ENCODE measurements at places on chromosomes 11 and 22.

GRCh38 chr11:96097844-96098421, 174.0 kb upstream of the MTMR2 start:
- no peak for DNase-seq

DNA sequence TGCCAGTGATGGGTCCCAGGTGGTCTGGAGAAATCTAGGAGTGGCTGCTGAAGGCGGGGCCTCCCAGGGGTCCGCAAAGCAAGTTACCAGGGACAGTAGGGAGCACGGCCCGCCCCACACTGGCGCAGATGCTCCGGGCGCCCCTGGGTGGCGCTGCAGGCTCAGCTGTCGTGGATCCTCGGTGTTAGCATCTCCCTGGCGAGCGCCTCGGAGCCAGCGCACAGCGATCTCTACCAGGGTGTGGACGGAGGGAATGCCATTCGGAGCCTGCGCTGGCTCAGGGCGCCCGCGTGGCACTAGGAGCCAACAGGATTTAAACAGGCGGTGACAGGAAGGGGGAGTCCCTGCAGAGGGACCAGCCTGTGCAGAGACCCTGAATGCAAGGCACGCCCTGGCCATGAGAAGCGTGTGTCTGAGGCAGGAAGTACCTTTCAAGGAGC, 20.2 kb downstream of the FADS3 start:
- peak; percentile 91 for DNase-seq

- DNase-seq, result no peak
Measured at GRCh38 chr11:13343067-13343466, 65.5 kb downstream of the BMAL1 start.

GRCh38 chr11:2164861-2165555, 4.0 kb upstream of the INS start:
- DNase-seq, result peak; percentile 37

GRCh38 chr22:31431950-31432349, 32.5 kb downstream of the DRG1 start:
- DNase-seq, result no peak

DNA sequence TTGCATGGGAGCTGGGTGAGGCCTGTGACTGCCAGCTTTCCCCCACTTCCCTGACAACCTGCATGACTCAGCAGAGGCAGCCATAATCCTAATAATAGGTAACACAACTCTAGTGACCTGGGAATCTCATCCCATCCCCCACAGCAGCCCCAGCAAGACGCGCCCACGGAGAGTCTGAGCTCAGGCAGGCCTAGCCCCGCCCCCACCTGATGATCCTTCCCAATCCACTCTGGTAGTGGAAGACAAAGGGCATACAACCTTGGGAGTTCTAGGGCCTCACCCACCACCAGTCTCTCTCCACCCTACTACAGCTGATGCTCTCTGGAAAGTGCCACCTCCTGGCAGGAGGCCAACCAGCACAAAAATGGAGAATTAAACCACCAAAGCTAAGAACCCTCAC, 60.3 kb downstream of the CWF19L2 start:
- peak; percentile 56 for DNase-seq

DNA sequence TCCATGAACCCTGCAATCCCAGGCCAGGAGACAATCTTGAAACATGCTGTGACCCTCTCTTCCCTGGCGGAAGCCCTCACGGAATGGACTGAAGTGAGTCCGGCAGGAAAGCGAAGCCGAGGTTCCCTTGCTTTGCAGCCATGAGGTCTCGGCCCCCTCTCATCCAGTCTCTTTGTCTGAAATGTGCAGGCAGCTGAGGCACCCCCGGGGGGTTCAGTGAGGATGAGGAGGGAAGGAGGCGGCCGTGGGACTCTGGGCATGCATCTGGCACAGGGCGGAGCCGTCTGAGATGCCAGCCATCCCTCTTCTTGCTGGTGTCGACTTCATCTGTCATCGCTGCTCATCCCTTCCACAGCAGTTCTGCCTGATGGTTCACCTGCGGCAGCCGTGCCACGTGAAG, 1485.7 kb downstream of the BRD1 start:
- DNase-seq, result no peak

DNA sequence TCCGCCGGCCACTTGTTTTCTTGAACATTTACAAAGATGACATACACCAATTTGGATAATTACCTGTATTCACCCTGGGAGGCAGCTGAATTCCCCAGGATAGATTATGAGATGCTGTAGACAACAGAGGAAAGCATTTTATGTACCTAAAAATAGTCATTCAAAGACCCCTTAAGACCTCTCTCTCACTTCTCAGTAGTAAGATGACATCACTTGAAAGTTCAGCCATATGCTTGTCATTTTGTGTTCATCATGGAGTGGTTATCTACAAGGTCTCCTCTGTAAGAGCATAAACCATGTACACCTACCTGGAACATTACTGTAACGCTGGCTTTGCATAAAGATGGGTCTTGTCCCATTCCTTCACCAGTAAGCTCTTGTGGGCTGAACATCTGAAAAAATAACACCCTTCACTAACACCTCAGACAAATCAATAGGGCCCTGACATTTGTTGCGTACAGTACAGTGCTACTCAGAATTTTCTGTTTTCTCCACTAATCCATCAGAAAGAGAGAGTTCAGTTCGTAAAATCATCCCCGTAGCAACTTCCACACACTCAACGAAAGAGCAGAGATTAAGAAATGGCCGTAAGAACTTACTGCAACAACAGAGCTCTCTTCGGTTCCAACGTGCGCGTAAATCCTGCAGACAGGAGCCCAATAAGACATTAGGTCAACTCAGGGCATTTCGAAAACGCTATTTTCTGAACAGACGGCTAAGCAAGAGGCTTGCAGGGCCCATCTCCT, 15.6 kb upstream of the WDR74 start:
- peak; percentile 37 for DNase-seq

DNA sequence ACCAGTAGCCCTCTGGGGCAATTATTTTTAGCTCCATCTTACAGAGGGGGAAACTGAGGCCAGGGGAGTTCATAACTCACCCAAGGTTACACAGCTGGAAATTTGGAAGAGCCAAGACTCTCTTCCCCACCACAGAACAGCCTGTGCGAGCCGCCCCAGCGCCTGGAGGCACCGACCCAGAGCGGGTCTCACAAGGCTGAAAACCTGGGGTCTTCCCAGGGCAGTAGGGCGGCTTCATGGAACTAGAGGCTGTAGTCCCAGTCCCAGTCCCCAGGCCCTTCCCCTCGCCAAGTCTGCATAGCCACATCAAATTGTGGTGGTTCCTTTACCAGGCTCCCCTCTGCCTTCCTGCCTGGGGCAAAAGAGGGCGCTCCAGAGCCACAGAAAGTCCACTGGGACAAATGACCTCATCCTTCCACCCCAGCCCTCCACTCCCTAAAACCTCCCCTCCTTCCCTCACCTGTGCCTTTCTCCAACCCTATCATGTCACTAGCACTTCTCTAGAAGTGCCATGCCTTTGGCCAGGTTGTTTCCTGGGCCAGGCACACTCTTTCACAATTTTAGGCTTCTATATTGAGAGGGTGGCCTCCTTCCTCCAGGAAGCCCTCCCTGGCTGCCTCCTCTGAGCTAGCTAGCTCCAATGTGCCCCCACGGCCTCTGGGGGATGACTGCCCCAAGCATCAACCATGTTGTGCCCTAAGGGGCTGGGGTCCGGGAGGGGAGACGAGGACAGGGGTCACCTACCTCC, 15.2 kb upstream of the CDC42EP1 start:
- peak; percentile 55 for DNase-seq

- no peak for DNase-seq
Measured at GRCh38 chr11:108680271-108680670, 15.4 kb downstream of the DDX10 start.

GRCh38 chr11:80586464-80586863, 1145.6 kb upstream of the TENM4 start:
- DNase-seq, result no peak

DNA sequence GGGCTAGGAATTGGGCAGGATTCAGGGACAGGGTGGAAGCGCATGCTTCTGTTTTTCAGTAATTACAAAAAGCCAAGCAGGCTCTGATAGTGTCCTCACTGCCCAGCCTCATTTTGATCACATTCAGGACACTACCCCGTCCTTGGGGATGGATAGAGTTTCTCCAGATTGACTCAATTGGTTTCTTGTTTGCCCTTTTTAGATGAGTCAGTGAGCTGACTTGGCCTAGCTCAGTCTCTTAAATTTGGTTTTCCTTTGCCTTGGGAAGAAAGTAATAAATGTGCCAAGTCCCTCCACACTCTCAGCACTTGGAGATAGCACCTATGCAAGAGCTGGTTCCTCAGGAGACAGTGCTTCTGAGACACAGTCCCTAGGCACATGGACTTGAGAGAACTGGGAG, 25.5 kb downstream of the DKK3 start:
- no peak for DNase-seq

- DNase-seq, result no peak
Measured at GRCh38 chr11:56917708-56918400, 70.9 kb upstream of the OR5AK2 start.

DNA sequence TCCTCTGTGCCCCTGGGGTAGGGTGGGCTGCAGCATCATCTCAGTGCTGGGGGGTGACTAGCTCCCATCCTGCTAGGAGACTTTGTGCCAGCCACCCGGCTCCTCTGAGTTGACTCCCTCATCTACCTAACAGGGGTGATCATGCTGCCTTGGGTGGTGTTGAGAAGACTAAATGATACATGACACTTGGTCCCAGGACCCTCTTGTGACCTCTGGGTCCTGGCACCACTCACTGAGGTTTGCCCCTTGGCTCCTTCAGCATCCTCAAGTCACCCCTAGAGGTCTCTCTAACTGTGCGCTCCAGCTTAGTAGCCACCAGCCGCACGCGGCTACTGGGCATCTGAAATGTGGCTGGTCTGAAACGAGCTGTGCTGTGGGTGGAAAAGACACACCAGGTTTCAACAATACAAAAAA, 72.1 kb downstream of the LRRC32 start:
- peak; percentile 84 for DNase-seq

DNA sequence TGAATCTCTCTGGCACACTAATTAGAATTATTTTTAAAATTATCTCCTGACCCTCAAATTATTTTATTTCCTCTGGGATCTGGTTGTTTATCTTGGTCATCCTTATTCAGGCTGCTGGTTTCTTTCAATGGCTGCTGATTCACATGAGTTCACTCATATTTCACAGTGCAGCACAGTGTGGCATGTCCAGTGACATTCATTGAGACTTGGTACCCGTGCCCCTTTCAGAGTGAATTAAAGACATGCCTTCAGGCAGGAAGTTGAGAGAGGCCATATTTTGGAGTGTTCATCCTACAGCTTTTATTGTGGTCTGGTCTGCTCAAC, 13.5 kb downstream of the DCPS start:
- no peak for DNase-seq

- DNase-seq, result no peak
Measured at GRCh38 chr22:37059876-37060449, 8.4 kb downstream of the KCTD17 start.

GRCh38 chr11:35036639-35037038, 102.3 kb upstream of the CD44 start:
- no peak for DNase-seq

DNA sequence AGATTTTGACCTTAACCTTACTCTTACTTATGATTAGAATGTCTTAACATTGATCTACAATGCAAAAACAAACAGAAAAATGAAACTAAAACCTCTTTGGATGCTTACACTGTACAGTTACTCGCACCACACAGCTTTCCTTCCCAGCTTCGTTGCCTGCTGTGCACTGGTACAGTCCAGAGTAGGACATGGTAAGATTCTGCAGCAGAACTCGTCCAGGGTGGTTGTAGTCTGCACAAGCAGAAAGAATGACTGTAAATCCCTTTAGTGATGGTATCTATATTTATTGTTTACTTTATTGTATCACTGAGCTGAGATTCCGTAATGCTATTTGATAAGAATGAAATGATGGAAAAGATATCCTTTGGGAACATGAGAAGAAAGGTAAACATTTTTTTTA, 21.0 kb upstream of the HSPA8 start:
- peak; percentile 54 for DNase-seq

- no peak for DNase-seq
Measured at GRCh38 chr22:38286915-38287669, 14.3 kb upstream of the TMEM184B start.

DNA sequence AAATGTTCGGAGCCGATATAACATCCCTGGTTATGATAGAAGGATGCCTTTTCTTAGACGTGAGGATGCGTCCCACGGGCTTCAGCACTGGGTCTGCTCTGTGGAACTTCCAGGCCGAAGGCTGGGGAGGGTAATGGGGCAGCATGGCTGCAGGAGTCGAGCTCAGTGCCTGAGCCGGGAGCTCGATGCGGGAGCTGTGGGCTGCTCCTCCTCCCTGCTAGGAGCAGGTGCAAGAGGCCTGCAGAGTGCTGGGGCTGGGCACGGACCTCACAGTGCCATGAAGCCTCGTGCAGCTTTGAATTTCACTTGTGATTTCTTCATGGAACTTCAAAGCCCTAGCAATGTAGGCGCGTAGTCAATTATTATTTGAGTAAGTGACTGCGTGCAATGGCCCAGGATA, 6.0 kb downstream of the TUBA8 start:
- DNase-seq, result no peak

DNA sequence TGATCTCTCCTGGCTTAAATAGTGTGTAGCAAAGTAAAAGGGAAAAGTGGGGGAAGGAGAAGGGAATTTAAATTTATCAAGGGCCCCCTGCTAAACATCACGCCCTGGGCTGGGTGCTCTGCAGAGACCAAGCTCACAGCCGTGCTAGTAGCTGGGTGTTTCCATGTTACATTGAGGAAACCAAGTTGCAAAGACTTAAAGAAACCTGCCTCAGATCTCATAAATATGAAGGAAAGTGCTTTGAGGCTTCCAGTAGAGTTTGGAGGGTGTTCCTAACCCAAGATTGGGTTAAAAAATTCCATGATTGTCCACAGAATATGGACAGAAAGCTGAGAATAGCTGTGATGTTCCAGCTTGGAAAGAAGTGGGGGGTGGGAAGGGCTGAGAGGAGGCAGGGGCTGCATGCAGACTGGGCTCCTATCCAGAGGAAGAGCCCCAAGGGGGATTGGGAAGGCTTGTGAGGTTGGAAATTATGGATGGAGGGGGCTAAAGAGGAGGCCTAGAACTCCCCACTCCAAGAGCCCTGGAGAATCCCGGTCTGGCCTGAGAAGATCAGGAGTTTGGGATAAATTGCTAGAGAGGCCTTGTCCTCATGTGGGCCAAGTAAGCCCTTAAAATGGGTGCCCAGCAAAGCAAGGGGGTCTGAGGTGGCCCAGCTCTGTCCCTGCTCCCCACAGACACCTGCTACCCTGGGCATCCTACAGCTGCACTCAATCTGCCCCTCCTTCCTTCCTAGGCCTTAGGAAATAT, 25.0 kb upstream of the OAF start:
- no peak for DNase-seq

DNA sequence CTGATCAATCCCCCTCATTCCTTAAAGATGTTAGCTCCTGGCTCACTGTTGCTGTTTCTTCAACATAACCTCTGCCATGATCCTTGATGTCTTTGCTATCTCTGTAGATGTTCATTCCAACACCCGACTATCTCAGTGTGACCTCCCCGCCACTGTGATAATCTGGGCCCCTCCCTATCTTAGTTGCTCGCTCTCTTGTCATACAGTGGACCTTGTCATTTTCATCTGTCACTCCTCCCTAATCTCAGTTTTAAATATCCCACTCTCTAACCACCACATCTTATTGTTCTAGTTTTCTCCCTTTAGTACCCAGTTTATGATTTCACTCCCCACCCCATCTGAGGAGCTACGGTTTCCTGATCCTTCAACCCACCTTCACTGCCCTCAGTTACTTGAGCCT, 379.2 kb downstream of the SOX6 start:
- no peak for DNase-seq

All from DMS53 (cell line).